Mucosa of gallbladder (tissue), 1 donor: ENCODE measurements at places on chromosomes 11 and 22. TPM values are rescaled to one million over a fixed set of nuclear protein-coding genes. Genes with fewer than 3 reads are reported as not detected.
A peak's percentile ranks its signal among the peaks of the same experiment; 100 is the strongest.

RBX1 gene
- 39.9 TPM for total RNA-seq

SLN gene
- not detected for total RNA-seq

DBX1 gene
- not detected for total RNA-seq

B4GALNT4 gene
- 3.4 TPM for total RNA-seq

DNA sequence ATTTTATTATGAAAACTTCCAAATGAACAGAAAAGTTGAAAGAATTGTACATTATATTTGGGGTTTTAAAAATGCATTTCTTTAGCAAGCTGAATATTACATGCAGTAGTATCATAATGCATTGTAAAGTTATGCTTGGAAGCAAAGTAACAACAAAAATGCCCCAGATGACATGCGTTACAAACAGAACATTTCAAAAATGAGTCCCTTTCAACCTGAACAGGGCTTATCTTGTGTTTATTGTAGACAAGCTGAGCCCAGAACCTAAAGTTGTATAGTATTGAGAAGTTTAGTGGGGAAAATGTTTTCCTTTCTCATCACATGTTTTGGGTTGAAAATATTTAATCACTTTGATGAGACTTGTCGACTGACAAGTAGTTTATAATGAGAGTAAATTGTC is 68.8 kb downstream of the CECR2 start:
- no peak for DNase-seq

DNA sequence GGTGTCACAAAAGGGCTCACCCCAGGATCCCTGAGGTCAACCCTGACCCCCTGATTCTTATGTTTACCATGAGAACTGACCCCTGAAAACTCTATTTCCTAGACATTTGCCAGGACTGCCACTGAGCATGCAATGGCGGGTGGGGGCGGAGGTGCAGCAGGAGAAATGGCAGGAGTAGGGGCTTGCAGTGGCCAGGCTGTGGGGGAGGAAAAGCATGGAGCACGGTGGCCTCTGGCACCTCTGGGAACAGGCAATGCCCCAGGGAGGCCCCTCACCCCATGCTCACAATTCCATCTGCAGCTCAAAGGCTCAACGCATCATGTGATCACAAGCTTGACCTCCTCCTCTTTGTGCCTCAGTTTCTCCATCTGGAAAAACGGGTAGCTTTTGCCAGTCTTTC is 46.5 kb upstream of the FGF3 start:
- no peak for DNase-seq

- DNase-seq = peak; percentile 34
These were observed 1.7 kb downstream of the MOB2 start for GRCh38 chr11:1484695-1485503.

- DNase-seq = peak; percentile 27
These were observed 29.0 kb downstream of the TIMP3 start for GRCh38 chr22:32830473-32830872.

- no peak for DNase-seq
These were observed 58.4 kb downstream of the JRKL start for GRCh38 chr11:96448225-96448624.

DNA sequence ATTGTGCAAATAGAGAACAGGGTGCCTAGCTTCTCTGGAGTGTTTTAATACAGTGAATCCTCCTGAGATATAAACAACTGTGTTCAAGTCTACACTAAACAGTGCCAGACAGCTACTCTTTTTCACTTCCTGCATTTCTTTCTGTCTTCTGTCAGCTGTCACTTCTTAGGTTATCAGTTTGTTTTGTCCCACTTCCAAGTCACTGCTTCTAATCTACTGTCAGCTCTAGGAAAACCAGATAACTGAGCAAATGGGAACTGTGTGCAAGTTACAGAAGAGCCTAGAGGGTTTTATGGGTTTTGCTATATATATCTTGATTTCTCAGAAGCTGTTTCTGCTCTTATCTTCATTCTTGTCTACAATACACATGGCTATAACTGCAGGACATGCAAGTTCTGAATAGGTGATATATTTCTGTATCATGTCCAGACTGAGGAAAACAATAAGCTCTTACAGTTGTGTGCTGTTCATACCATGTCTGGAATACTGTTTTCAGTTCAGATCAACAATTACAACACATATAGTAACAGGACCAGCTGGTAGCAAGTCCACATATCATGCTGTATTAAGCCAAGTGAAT is 5.8 kb downstream of the PITPNB start:
- no peak for DNase-seq

DNA sequence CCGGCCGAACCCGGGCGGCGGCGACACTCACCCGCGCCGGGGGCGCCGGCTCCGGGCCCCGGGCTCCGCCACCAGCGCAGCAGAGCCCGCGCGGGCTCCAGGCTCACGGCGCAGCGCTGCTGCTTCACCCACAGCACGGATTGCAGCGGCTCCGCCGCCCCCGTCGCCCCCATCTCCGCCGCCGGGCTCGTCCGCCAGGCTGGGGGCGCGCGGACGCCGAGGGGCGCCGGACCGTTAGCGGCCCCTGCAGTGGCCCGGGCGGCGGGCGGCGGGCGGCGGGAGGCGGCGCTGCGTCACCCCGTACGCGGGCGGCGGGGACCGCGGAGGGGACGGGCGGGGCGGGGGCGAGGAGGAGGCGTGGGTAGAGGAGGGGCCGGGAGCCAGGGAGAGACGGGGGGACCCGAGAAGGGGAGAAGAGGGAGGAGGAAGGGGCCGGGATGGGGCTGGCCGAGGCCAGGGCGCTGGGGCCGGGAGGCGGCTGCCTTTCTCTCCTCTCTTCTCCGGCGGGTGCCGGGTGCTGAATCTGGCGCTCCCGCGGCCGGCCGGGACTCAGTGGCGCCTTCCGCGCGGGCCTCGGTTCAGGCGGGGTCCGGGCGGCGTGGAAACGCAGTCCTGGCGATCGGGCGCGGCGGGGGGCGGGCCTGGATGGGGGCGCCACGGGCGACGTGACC is at the start of gene CERK:
Gene CERK, minus strand, starts transcription at position 277 of the 671 bp plus-strand sequence. Its CDS starts 104 bp downstream, at position 173.
- DNase-seq = peak; percentile 68

DNA sequence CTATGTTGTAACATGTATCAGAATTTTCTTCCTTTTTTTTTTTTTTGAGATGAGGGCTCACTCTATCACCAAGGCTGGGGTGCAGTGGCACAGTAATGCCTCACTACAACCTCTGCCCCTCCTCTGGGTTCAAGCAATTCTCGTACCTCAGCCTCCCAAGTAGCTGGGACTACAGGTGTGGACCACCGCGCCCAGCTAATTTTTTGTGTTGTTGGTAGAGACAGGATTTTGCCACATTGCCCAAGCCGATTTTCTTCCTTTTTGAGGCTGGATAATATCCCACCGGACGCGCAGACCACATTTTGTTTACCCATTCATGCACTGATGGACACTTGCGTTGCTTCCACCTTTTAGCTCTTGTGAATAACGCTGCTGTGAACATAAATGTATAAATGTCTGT is 97.0 kb downstream of the BRD1 start:
- no peak for DNase-seq

DNA sequence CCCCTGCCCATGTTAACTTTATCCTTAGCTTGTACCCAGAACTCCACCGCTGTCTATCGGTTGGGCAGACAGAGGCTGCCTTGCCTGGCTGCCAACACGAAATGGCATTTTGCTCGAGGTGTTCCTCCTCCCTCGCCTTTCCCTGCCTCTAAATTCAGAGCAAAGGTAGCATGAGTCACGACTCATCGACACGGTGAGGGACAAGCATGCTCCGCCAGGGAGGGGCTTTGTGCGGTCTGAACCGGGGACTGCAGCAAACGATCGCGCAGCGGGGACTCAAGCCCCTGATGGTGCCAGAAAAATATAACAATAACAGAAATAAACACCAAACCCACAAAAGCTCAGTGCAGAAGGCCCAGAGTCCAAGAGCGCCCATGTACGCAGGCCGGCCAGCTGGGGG is 52.3 kb downstream of the RTL6 start:
- no peak for DNase-seq

DNA sequence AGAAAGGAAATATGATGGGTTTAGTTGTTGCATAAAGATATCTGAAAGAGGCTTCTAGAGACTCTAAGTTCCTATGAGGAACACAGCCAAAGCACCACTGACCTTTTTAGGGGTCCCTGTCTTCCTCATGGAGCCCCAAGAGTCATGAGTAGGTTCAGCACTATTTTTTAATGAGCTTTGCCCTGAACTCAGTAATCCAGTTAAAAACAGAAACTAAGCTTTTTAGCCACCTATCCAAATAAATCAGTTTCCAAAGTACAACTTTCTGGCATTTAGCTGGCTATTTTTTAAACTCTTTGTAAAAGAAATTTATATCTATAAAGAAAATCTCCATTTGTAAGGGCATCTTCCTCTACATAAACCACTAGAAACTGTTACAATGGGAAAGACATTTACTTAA is 241.8 kb upstream of the UBASH3B start:
- DNase-seq = no peak

GRCh38 chr11:76672431-76673175 is 2.1 kb upstream of the LRRC32 start:
- DNase-seq = no peak

DNA sequence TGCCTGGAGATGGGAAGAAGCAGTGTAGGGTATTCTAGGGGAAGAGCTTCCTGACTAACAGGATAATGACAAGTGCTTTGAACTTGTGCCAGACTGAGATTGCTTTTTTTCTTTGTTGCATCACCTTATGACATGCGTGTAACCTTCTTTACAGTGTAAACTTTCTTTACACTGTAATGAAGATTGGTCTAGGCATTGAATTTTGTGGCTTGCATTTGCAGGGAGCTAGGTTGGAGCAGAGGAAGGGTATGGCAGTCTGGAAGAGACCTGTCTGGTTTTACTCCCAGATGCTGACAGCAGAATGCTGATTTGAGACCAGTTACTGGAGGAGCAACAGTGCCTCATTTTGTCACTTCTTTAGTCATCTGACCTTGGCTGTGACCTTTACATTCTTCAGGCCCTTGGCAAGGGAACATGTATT is 5.6 kb downstream of the DDB2 start:
- DNase-seq = no peak
